ENCODE measurements at places on chromosomes 2 and 18.

DNA sequence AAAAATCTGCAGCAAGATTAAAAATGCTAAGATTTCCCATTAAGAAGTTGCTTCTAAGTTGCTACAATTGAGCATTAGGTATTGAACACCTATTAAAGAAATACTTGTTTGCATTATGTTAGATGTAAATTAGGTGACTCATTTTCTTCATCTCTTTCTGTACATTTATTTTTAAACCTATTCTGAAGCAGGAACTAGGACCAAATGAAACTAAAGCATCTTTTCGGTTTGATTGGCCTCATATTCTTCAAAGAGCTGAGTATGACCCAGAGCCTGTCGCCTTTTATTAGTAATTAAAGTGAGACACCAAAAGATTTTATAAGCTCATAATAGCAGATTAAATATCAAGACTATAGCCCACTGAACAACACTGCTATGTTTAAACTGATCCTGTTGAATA lies 83.4 kb upstream of the ZEB2 start:
- no peak for DNase-seq

GRCh38 chr18:62529597-62529996 lies 6.8 kb downstream of the ZCCHC2 start:
- no peak for DNase-seq

DNA sequence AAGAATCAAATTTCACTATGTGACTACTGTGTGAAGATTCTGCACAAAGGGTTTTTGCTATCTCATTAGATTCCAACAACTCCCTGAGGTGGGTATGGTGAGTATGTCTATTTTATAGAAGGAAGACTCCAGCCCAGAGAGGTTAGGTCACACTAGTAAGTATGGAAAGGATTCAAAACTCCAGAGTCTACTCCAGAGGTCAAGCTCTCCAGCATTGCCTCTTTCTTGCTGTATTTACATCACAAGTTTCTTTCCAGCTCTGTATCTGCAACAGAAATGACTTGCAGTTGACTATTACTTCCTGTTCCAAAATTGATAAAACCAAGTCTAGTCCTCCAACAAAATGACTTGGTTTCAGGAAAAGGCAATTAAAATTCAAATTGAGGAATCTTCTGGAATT lies 2.1 kb downstream of the COL4A4 start:
- DNase-seq, result no peak

GRCh38 chr2:74573747-74574562 lies 19.4 kb downstream of the DOK1 start:
- DNase-seq, result peak; percentile 40
